Stimulated activated CD8-positive, alpha-beta memory T cell treated with anti-CD3 and anti-CD28 coated beads, Interleukin-7, amount 100 ng/mL, for 48 hours (primary cell): ENCODE measurements at places on chromosomes 2 and 18.

- no peak for DNase-seq
Measured at GRCh38 chr2:5782103-5782502, 89.9 kb downstream of the SOX11 start.

DNA sequence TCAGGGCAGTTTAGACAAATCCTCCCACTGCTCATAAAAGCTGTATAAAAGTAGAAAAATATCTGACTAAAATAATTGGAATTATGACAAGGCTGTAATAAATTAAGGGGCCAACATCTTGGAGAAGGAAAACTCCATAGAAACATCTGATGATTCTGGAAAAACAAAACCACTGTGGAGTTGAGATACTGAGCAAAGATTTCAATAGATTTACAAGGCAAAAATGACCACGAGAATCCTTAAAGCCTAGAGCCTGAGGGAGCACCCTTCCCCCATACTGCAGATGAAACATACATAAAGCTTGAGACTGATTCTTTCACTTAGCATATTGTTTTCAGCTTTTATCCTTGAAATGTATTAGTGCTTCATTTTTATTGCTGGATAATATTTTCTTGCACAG, 286.4 kb upstream of the MMADHC start:
- DNase-seq = no peak

DNA sequence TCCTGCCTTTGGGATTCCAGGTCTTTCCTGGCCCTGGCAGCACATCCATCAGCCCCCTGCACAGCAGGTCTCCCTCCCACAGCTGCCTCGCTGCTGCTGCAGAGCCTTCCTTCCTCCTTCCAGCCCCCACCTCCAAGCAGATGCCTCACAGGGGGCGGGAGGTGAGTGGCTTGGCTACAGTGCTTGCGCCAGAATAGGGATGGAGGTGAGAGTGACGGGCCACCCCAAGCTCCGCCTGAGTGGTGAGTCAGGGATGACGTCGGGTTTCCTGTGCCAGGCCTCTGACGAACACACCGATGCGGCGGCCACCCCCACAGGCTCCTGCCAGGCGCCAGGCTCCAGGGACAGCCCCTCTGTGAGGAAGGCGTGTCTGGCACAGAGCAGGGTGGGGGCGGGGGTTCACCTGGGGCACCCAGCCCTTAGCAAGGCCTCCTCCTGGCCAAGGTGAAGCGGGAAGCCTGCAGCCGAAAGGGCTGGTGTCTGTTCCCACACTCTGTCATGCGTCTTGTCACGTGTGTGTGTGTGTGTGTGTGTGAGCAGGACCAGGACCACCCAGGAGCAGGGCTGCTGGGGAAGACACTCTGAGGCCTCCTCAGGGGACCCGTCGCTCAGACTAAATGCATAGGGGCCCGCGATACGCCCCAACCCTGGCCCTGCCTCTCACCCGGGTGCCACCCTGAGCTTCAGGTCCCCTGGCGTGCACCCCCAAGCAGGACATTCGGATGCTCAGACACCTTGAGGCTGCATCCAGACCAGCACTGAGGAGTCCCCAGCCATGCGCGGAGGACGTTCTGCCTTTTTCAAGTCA, 3.4 kb upstream of the DUSP2 start:
- DNase-seq = peak; percentile 94

GRCh38 chr2:33526132-33526531, 49.7 kb downstream of the RASGRP3 start:
- DNase-seq = no peak

GRCh38 chr2:224366267-224366844, 35.6 kb downstream of the FAM124B start:
- DNase-seq = no peak

GRCh38 chr2:15918761-15919356, 21.5 kb upstream of the MYCN start:
- no peak for DNase-seq

DNA sequence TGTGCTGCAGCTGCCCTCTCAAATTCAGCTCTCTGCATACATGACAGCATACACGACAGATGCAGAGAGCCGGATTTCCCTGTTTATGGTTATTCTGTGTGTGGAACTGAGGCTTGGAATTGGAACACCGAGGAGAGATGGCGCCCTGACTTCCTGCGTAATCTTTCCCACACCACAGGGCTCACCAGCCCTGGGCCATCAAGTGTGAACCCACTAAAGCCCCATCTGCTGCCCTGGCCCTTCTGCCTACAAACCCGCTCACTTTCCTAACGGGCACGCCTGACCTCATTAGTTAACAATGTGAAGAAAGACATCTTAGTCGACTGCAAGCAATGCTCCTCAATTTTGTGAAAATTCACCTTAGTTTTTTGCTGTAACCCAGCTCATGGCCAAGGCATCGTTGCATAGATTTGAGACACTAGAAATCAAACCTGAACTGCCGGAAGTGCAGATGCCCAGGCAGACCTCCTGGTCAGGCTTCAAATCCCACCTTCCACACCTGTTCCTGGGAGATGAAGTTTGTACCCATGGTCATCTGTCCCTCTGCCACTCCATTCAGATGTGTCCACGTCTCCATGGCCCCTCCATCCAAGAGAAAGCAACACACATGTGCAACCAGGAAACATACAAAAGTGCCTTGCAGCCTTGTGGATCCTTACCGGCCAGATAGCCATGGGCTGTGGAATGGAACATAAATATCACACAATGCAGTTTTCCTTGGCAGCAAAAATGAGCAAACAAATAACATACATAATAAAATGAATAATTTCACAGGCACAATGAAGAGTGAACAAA, 5.0 kb upstream of the CIDEA start:
- DNase-seq = no peak

GRCh38 chr2:26469092-26469710, 8.7 kb downstream of the OTOF start:
- peak; percentile 15 for DNase-seq
